ENCODE measurements at places on chromosomes 13 and 19. TPM values are rescaled to one million over a fixed set of nuclear protein-coding genes. Genes with fewer than 3 reads are reported as not detected.

SIRT2 gene
- polyA plus RNA-seq = 129 TPM

MAST1 gene
- 0.90 TPM for polyA plus RNA-seq

GNA15 gene
- 2.3 TPM for polyA plus RNA-seq

NUMBL gene
- polyA plus RNA-seq = 26.7 TPM

SPINT2 gene
- 30.1 TPM for polyA plus RNA-seq

PALM gene
- 36.6 TPM for polyA plus RNA-seq

Data from muscle of leg (tissue), 16 donors.